ENCODE measurements at places on chromosomes 7 and 10.

DNA sequence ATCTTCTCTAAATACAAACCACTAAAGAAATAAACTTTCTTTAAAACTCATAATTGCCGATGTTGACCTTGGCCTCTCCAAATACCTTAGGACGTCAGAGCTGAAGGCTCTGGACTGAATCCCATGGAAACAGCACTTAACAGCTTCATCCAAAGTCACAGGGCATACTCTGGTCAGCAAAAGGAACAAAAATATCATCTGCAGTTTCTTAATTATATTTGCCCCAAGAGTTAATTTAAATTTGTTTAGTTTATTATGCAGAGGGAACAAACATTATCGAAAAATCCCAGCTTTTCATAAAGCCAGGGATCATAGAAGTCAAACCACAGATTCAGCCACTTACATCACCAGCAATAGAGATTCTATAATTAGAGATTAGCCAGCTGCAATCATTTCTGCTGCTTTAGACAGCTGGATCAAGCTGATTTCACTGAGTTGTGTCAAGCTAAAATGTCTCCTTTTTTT lies 20.5 kb upstream of the FAM13C start:
- no peak for DNase-seq

GRCh38 chr7:84895563-84895962 lies 291.3 kb downstream of the SEMA3D start:
- DNase-seq = no peak

GRCh38 chr7:77542409-77542808 lies 5.3 kb downstream of the PTPN12 start:
- no peak for DNase-seq

DNA sequence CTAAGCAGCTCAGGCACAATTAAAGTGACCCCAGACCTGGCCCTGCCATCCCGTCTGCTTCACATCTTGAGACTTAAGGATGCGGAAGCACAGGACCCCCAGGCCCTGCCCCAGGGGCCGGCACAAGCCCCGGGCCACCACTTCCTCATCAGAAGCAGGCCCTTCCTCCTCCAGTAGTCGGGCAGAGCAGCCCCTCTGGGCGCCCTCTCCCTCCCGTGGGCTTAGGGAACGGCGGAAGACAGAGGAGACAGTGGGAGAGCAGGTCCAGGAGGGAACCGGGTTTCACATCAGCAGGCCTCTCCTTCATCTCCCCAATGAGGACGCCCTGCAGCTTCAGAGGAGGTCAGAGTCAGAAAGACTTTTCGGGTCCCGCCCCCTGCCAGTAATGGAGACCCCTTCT lies 135.7 kb upstream of the PPIF start:
- DNase-seq = no peak

DNA sequence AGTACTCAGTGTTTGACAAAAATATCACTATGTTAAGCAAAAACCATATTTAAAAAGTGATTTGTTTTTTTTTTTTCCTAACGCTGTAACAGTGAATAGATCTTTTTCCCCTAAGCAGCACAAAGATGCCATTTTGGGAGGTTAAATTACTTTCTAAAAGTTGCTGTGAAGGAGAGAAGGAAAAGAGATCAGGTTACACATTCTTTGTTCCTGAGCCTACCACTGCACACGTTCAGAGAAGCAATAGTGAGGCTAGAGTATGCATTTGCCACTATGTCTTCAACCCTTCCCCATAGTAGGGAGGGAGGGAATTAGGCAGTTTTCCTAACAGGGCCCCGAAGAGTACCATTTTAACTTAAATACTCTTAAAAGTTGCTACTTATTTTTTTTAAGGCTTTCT lies 38.9 kb downstream of the BMPR1A start:
- DNase-seq = no peak
